ENCODE measurements at places on chromosomes 4 and X. TPM values are rescaled to one million over a fixed set of nuclear protein-coding genes. Genes with fewer than 3 reads are reported as not detected.
A peak's percentile ranks its signal among the peaks of the same experiment; 100 is the strongest.

- no peak for DNase-seq
These were observed 272.3 kb upstream of the DIPK2B start for GRCh38 chrX:45472968-45473367.

GRCh38 chr4:181043486-181043885 lies 1199.7 kb upstream of the TENM3 start:
- DNase-seq: no peak

GRCh38 chr4:2832309-2832980 lies 11.2 kb upstream of the ADD1 start:
- no peak for DNase-seq

DNA sequence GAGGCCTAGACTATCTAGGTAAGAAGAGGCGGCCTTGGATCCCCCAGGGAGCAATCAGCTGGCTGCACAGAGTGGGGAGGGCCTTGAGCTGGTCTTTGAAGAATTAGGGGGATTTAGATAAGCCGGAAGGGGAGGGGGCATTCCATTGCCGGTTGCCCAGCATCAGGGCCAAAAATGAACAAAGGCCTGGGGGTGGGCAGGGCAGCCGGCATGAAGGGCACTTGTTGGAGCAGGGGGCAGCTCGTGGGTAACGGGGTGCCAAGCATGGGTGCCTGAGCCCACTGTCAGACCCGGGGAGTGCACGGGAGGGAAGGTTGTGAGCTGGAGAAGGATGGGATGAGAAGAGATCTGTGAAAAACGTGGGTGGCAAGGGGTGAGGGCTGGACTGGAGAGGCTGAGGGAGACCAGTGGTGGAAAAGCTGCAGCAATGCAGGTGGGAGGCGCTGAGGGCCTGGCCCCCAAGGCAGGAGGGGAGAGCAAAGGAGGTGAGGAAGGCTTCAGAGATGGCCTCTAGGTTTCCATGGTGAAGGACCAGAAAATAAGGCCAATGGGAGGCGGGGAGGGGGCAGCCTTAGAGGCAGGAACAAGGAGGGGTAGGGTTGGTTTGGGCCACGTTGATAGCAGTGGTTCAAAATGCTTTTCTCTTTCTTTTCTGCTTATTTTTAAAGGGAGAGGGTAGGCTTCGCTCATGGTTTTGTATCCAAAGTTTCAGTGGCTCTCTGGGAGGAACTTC lies 8.6 kb downstream of the KLF3 start:
- peak; percentile 16 for DNase-seq

- no peak for DNase-seq
These were observed 533 bp downstream of the GPR173 start for GRCh38 chrX:53049127-53049517.

GRCh38 chr4:1014291-1015167 lies 3.1 kb downstream of the FGFRL1 start:
- DNase-seq: no peak

DNA sequence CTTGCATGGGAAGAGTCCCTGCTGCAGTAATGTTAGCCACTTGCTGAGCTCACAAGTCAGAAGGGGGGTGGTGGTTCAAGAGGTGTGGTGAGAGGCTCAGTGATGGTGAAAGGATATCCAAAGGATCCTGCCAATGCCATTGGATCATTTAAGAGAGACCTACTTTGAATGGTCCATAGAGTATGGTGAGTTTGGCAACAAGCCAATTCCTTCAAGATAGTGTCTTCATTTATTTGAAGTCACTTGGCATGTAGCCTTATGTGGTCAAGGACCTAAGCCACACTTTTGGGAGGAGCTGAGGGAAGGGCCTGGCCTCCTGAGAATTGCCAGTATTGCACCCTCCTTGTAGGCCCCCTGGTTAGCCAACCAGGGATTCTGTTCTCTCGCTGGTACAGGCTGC lies 87.9 kb downstream of the TSPAN7 start:
- DNase-seq: no peak

- DNase-seq: peak; percentile 80
These were observed 568 bp downstream of the HTT start for GRCh38 chr4:3074846-3075651.

DNA sequence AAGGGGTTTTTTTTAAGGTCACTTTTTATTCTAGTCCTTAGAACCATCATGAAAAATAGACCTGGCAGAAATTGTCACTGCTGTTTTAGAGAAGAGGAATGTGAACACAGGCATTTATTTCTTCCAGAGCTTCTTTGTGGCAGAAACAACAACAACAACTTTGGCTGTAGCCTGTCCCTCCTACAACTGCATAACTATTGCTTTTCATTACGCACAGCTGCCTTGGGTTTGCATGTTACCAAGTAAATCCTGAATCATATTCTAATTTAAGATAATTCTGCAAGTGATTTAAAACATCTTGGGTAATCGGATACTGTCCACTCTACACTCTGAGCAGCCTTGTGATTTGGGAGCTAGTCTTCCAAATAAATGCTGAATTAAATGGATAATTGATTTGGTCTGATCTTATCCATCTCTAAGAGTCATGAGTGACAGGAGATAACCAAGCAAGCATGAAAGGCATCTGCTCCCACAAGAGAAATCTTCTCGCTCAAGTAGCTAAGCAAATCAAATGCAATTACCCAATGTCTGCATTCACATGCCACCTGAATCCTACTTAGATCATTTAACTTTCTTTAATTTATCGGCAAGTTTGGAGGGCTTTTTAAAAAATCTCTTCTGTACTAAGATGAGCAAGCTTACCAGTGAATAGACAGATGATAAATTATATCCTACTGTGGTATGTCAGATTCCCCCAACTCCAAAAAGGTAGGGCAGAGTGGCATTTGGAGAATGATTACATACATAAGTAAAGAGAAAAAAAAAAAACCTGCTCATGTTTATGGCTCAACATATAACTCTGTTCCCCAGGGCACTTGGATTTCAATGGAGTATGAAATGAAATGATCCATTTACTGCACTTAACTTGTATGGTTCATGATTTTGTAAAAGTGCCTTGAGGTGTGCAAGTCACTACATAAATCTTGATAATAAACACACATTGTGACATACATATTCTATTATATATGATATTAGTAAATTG lies 73.6 kb downstream of the EGF start:
- no peak for DNase-seq

DNA sequence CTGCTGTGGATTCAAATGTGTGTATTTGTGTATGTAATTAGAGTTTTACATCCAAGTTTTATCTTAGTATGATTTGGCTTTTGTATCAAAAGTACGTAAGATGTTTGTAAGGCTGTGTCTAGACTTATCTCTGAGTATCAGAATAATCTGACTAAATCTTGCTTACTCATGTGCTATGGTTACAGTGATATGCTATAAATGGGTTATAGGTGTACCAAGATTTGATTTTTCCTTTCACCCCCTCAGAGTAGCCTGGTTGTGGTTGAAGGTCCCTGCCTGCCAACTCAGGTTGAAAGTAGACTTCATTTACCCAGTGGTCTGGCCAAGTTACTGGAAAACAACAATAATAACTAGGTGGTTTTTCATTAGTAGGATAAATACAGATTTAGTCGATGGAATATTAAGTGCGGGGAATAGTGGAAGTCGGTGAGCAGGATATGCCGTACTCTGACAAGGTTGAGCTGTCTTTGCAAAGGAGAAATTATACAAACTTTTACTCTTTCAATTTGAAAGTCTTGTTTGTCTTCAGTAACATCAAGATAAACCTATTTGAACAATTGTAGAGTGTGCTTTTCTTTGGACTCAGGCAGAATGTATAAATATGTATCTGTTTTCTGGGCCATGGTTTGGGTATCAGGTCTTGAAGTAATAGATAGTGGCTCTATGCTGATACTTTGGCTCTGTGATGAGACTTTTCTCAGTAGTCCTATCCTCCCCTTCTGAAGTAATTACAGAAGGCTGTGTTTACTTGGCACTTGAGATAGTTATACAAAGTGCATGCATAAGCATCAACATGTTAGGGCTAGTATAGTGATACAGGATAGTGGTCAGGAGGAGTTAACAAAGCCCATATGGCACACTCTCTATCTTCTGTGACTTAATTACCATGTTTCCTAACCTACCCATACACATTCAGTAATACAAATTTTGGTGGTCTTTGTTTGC lies 23.7 kb downstream of the BMP2K start:
- no peak for DNase-seq

DNA sequence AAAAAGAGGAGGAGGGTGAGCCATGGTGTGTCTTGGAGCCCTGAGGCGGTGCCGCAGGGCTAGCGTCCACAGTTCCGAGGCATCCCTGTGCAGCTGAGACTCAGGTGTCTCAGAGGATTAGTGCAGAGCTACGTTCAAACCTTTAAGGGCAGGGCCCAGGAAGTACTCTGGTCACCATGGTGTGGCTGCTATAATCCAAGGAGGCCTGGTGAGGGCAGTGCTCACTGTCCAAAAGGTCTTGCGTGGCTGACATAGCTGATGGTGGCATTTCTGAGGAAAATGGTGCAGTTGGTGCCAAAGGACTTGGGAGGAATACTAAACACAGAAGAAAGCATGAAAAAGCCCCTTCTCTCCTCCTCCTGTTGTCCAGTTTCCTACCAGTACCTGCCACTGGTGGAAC lies 146.9 kb downstream of the DCHS2 start:
- DNase-seq: no peak

GRCh38 chrX:24658421-24658820 lies 11.3 kb upstream of the PCYT1B start:
- DNase-seq: peak; percentile 48

DNA sequence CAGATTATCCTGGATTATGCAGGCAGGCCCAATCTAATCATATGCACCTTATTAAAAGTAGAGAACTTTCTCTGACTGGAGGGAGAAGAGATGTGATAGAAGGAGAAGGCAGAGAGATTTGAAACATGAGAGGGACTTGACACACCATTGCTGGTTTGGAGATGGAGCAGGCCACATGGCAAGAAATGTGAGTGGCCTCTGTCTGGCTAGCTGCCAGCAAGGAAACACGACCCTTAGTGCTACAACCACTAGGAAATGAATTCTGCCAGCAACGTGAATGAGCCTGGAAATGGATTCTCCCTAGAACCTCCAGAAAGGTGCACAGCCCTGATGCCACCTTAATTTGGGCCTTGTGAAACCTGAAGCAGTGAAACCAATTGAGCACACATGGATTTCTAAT lies 79.5 kb upstream of the MBNL3 start:
- no peak for DNase-seq

DNA sequence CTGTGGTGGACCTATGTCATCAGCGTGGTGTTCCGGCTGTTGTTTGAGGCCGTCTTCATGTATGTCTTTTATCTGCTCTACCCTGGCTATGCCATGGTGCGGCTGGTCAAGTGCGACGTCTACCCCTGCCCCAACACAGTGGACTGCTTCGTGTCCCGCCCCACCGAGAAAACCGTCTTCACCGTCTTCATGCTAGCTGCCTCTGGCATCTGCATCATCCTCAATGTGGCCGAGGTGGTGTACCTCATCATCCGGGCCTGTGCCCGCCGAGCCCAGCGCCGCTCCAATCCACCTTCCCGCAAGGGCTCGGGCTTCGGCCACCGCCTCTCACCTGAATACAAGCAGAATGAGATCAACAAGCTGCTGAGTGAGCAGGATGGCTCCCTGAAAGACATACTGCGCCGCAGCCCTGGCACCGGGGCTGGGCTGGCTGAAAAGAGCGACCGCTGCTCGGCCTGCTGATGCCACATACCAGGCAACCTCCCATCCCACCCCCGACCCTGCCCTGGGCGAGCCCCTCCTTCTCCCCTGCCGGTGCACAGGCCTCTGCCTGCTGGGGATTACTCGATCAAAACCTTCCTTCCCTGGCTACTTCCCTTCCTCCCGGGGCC lies 1.2 kb downstream of the GJB1 start:
- no peak for DNase-seq

DNA sequence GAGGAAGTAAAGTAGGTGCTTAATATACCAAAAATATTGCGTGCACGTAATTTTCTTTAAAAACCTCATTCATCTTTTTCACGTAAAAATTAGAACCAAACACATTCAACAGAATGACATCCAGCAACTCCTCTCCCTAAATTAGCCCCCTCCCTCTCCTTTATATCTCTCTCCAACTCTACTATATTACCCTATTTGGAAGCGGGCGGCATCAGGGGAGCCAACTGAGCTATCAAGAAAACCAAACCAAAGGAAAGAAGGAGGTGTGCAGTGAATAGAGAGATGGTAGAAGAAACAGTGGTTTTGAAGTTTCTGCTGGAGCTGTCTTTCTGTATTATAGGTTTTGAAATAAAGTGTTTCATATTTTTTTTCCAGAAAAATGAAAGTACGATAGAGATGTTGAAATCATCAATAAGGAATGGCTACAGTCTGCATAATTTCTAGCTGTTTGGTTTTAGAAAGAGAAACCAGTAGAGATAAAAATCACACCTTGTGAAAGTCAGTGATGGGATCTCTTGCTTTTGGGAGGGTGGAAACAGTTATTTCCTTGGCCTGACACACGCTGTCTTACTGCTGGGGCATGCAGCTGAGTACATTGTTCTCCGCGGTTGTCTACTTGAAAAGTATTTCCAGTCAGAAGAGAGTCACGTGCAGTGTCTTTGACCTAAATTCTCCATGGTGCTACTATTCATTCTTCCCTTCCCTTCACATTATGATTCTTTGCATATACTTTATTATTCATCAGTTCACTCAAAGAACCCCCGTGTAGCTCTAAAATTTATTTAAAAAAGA lies 94.1 kb upstream of the WDR17 start:
- no peak for DNase-seq

DNA sequence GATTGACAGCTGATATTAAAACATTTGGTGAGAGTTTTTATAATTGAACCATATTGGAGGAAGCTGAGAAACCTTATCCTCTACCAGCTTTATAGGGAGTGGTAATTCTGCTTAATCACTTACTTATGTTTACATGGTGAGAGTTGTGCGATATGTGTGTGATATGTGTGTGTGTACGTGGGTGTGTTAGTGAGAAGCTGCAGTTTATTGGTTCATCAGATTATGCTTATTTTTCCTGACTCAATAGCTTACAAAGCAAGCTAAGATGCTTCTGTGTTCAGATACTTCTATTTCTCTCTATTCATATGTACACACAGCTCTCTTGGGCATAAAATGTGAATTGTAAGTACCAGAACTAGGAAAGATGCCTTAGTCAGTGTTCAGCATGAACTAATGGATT lies 343.7 kb downstream of the GRIA2 start:
- no peak for DNase-seq

DNA sequence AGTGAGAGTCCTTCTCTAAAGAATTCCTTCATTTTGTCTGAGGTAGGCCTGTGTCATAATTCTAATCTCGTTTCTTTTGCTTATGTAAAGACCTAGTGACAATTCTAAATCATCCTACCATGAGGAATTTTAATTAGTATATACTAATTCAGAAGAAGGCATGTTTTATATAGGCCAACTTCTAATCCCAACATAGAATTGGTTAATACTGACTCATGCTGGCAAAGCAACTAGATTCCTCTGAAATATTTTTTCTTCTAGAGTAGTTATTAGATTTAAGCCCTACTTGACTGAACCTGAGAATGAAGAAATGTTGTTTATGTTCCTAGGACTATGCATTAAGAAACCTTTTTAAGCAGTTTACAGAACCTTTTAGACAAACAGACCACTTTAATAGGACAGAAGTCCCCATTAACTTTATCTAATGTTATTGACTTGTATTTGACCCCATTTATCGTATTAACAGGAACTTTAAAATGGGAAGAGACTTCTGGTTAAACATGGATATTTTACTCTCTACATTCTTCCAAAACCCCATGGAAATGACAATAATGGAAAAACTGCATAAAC lies 56.1 kb upstream of the EIF1AX start:
- no peak for DNase-seq

Gene AVPR2
- not detected for total RNA-seq

Gene NLRP2B
- not detected for total RNA-seq

Gene WNK3
- total RNA-seq: not detected

Gene MSANTD1
- 0.95 TPM for total RNA-seq

Gene S100P
- total RNA-seq: 70.8 TPM

Gene ASB12
- not detected for total RNA-seq

Gene CSAG1
- not detected for total RNA-seq

Gene SLC9A7
- total RNA-seq: 21.3 TPM

Gene NOX1
- 13.2 TPM for total RNA-seq

Gene SPANXA2
- not detected for total RNA-seq

Gene TIMM17B
- 90.6 TPM for total RNA-seq

All from Caco-2 (cell line).